NCI-H510A (cell line): ENCODE measurements at places on chromosomes 3 and 15.

- no peak for DNase-seq
These were observed 6.4 kb upstream of the ANKRD63 start for GRCh38 chr15:40289140-40289775.

GRCh38 chr3:80533553-80533952 lies 765.8 kb upstream of the ROBO1 start:
- no peak for DNase-seq

DNA sequence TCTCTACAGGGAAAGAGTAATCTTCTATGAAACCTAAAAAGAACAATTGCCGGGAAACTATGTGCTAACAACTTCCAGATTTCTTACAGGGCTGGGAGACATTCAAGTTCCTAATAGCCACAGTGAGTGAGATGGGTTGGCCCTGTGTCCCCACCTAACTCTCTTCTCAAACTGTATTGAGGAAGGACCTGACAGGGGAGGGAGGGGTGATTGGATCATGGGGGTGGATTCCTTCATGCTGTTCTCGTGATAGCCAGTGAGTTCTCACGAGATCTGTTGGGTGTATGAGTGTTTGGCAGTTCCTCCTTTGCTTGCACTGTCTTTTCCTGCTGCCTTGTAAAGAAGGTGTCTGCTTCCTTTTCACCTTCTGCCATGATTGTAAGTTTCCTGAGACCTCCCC lies 958.7 kb downstream of the AGBL1 start:
- no peak for DNase-seq

- DNase-seq: no peak
These were observed 6.2 kb downstream of the RAB8B start for GRCh38 chr15:63195569-63196015.

- no peak for DNase-seq
These were observed 25.3 kb downstream of the ADGRG7 start for GRCh38 chr3:100634493-100635272.

DNA sequence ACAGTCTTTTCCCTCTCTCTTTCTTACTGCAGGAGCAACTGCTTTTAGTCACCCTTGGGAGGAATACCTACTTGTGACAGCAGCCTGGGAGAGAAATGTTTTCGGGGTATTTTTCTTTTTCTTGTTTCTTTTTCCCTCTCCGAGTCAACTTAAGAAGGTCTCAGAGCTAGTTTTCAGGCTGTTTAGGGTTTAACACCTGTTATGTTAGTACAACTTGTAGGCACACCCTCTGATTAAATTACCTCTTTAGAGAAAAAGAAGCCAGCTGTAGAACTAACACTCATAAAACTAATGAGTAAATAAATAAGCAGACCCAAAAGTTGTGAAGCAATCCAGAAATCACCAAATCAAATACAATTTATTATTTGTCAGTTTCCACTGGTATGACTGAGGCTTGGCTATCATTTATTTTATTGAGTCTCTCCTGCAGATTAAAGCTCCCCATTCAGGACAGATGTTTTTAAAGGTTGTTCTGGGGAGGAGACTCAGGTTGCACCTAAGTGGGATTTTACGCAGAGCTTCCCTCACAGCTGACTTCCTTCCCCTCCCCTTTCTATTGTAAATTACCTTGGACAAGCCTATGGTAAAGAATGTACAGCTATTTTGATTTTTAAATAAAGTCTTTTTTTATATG lies 112.5 kb downstream of the FOXB1 start:
- no peak for DNase-seq

DNA sequence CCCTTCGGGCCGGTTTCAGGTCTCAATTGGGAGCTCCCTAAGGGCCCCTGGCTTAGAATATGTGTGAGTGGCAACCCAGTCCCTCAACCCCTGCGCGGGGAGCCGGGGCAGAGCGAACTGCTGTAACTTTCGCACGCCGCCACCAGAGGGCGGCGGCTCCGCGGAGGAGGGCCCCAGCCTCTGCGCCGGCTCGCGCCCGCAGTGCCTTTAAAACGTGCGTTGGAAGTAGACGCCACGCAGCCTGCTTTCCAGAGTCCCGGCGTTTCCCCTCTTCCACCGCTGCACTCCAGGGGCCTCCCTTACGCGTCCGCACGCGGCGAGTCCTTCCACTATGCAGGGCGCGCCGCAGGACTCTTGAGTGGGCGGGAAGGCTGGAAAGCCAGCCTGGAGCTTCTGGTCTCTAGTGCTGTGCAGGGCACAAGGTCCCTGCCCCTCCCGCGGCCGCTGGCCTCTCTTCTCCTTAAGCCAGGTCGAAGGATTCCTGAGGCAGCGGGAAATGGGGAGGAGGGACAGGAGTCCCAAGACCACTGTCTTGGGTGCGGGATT lies 23.7 kb upstream of the RNU6-1 start:
- DNase-seq: peak; percentile 53

- DNase-seq: no peak
These were observed 841.9 kb downstream of the OTOL1 start for GRCh38 chr3:162338514-162338913.

GRCh38 chr15:80214910-80215309 lies 37.1 kb downstream of the CTXND1 start:
- no peak for DNase-seq

- DNase-seq: peak; percentile 22
These were observed 18.0 kb upstream of the RYR3 start for GRCh38 chr15:33292717-33293307.

DNA sequence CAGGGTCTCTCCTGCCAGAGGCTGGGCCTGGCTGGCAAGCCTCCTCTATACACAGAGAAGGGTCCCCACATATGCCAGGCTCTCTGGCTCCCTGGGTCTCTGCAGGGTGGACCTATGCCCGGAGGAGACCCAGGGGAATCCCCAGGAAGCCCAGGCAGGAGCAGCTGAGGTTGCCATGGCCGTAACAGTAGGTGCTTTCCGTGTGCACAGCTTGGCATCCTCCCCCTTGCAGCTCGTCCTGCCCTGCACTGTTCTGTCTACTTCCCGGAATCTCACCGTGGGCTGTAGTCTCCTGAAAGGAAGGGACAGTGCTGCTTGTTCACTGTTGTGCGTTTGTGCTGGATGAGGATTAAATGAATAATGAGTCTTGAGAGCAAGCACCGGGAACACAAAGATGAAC lies 47.8 kb downstream of the DAPK2 start:
- no peak for DNase-seq

DNA sequence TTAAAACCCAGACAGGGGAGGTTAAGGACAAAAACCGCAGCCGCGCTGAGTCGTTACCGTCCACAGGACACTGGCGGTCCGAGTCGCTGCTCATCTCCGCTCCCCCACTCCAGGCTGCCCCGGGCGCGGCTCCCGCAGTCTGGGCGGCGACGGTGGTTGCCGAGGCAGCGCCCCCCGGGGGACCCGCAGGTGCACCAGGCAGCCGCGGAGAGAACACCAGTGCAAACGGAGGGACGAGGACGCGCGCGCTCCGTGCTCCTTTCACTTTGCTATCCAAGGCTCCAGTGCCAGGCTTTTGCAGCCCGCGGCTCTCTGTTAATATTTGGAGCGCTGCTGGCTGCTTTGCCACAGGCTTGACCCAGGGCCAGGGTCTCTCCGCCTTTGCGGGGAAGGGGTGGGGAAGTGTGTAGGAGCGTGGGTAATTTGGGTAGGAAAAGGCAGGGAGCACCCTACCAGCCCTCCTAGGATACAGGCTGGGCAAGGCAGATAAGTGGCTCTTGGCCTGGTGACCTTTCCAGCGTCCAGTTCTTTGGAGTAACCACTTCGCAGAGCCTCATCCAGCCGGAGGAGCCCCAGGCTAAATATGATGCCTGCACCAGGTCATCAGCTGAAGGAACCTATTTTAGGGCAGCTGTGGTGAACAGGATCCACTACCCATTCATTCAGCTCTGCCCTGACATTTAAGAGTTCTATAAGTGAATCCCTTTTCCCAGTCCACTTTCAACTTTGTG lies at the start of gene GADL1:
TSS of gene GADL1 (minus strand) at position 141 of the 731 bp plus-strand sequence. CDS start at position 94, 47 bp downstream.
- DNase-seq: no peak

DNA sequence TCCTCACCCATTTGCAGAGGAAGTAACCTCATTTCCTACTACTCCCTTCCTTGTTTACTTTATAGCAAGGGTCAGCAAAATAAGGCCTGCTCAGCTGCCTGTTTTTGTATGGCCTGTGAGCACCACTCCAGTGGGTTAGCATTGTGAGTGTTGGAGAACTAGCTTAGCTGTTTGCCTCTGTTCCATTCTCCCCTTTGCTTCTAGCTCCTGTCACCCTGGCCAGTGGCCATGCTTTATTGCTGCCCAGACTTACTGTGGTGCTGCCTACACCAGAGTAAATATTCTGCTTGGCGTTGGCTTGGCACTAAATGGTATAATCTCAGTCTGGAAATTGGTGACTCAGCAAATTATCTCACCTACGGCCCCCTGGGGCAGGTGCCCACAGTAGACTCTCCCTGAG lies 8.8 kb downstream of the PDCD6IP start:
- DNase-seq: no peak

GRCh38 chr3:11479221-11479620 lies 164.5 kb downstream of the VGLL4 start:
- no peak for DNase-seq

DNA sequence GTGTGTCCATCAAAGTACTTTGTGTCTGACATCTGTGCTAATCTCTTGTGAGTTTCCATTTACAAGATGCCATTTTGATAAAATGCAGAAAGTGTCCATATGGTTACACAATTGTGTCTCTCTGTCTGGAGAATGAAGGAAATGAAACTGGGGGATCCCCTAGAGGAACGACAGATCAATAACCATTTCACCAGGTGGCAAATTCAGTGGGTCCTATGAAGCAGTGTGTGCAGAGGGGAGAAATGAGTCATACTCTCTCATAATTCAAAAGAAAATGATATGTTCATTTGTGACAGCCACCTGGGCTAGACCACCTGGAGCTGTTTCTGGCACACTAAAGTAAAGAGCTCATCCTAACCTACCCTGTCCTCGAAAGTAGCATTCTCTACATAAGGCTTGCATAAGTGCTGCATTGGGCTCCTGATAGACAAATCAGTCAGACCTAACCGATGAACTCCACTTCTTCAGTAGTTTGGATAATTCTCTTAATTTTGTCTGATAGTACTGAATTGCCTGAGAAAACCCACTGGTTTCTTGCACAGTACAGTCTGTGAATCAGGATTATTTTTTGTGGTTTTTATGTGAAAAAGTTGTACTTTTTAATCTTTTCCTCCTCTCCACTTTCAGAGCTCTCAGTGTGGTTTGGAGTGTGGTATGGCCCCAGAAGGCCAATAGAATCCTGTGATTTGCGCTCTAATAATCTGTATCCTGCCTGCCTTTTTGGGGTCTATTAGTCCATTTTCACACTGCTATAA lies 10.3 kb upstream of the CD47 start:
- DNase-seq: no peak

GRCh38 chr15:58588096-58588495 lies 156.3 kb downstream of the LIPC start:
- DNase-seq: no peak

DNA sequence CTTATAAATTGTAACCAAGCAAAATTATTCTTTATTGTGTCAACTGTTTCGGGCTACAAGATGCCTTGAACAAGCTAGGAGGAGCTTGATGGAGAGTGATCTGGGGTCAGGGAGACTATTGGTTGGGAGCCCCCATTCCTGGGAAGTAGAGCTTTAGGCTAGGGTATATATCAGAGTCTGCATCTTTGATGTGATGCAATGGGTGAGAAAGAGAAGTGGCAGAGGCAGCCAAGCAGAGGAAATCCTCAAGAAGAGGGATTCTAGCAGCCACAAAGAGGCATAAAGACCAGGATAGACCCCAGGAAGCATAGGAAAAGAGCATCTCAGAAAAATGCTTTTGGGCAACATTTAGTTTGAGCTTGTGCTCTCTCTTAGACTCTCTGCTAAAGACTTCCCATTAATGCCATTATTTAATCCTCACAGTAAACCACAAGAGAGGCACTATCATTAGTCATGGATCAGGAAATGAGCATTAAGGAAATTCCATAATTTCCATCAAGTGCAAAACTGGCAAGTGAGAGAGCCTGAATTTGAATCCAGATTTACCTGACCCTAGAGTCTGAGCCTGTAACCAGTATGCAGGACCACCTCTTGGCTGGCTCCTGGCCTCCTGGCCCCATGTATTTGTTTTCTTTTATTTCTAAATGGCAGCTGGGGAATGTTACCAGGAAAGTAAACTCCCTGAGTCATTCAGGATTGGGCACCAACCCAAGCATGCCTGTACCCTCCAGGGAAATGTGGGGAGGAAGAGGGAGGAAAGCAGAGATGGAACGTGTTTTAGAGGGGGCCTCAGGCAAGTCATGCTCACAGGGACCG lies 118.7 kb downstream of the RPL22L1 start:
- no peak for DNase-seq

DNA sequence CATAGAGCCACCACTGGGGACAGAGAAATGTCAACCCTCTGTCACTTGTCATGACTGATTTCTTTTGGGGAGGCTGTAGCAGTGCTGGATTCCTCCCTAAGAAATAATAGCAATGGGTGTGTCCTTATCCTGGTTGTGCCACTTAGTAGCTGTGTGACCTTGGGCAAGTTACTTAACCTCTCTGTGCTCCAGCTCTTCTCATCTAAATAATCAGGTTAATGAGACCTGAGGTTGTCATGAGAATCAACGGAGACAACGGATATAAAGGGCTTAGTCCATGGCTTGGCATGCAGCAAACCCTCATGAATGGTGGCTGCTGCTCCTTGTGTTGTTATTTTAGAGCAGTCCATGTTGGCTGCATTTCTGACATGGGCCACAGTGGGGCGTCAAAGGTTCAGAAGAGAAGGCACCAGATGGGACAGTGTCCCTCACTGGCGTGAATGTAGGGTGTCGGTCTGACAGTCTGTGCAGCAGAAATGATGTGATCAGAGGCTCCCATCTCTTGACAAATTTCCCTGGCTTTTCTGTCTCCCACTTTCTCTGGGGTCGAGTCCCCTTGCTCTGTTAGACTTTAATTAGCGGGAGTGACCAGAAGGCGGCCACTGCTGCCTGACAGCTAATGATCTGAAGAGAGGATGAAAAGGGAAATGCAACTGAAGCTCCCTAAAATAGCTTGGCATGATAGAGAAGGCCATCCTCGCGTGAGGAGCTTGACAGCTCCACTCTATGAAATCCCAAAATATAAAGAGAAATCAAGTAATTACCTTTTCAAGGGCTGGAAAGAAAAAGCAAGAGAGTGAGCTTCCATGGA lies 209.4 kb downstream of the CADPS start:
- peak; percentile 10 for DNase-seq

- DNase-seq: no peak
These were observed 2.5 kb upstream of the HHLA2 start for GRCh38 chr3:108293858-108294257.
